ENCODE measurements at places on chromosomes 1 and 21. TPM values are rescaled to one million over a fixed set of nuclear protein-coding genes. Genes with fewer than 3 reads are reported as not detected.

ST6GALNAC5 gene
- 5.2 TPM for total RNA-seq

UCHL5 gene
- 52.4 TPM for total RNA-seq

ZNF593OS gene
- total RNA-seq = not detected

LYPD8 gene
- not detected for total RNA-seq

ATP1B1 gene
- total RNA-seq = 107 TPM

RUNX3 gene
- total RNA-seq = 0.62 TPM

TSSK3 gene
- total RNA-seq = not detected

OR2T33 gene
- total RNA-seq = not detected

ADAMTS1 gene
- total RNA-seq = 51.5 TPM

BARHL2 gene
- not detected for total RNA-seq

GJA9 gene
- not detected for total RNA-seq

DNA sequence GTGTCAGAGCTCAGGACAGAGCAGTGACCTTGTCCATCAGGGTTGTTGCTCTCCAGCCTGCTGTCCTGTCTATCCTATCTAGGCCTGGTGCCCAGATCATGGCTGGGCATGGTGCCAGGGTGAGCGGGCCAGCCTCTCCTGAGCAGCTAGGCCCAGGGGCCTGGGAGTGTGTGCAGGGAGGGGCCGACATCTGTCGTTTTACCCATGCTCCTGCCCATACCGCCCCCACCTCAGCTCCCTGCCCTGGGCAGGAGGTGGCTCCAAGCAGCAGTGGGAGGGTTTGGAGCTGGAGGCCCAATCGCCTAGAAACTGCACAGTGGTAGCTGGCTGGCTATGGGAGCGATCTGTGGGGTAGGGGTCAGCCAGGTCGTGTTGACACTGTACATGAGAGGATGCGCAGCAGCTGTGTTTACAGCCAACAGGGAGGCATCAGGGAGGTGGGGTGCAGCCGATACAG lies 6.5 kb downstream of the INSRR start:
- peak; percentile 87 for DNase-seq

- no peak for DNase-seq
Measured at GRCh38 chr1:208837242-208837641, 593.1 kb upstream of the PLXNA2 start.

- DNase-seq = no peak
Measured at GRCh38 chr1:74690909-74691308, 17.3 kb upstream of the ERICH3 start.

- DNase-seq = no peak
Measured at GRCh38 chr1:228990906-228991569, 255.8 kb downstream of the RHOU start.

DNA sequence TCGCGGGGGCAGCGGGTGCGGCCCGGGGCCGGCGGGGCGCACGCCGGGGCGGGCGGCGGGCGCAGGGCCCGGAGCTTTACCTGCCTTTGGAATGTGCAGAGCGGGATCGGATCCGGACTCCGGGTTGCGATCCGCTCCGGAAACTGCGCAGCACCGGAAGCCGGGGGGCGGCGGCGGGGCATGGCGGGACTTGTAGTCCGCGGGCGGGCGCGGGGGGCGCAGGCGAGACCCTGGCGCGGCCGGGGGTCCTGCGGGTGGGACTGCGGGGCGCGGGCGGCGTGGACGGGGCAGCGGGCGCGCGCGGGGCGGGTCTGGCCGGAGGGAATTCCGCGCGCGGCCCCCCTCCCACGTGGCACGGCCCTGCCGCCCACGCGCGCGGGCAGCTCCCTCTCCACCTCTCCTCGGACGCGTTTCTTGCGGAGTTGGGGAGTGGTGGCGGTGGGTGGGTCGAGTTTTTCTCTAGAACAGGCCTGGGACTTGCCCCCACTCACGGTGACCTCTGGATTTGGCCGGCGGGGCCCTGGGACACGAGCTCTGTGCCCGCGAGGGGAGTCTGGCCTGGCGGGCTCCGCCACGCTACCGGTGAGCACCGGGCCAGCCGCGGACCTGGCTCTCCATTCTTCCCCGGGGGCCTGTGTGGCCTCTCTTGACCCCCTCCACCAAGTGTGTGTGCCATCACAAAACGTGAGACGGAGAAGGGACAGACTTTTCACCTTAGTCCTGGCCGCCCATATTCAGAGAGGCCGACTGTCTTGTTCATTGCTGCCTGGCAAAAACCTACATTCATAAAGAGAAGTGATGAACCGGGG lies at the start of gene PRDM15:
PRDM15 (minus strand) TSS at position 155 of the 809 bp plus-strand sequence. CDS start 18,981 bp downstream, outside the sequence.
- peak; percentile 92 for DNase-seq

DNA sequence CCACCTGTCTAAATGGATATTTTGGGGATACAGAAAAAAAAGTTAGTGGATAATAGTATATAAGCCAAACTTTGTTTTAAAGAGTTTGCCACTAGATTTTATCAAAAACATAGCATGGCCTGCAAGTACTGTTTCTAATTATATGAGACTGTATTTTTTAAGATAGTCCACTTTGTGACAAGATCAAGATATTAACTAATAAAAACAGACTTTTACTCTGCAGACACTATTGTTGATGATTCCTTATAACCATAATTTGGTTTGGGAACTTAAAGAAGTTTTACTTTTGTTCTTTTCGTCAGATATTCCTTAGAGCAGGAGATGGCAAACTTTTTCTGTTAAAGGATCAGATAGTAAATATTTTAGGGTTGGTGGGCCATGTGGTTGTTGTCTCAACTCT lies 36.4 kb downstream of the SMG7 start:
- DNase-seq = no peak

DNA sequence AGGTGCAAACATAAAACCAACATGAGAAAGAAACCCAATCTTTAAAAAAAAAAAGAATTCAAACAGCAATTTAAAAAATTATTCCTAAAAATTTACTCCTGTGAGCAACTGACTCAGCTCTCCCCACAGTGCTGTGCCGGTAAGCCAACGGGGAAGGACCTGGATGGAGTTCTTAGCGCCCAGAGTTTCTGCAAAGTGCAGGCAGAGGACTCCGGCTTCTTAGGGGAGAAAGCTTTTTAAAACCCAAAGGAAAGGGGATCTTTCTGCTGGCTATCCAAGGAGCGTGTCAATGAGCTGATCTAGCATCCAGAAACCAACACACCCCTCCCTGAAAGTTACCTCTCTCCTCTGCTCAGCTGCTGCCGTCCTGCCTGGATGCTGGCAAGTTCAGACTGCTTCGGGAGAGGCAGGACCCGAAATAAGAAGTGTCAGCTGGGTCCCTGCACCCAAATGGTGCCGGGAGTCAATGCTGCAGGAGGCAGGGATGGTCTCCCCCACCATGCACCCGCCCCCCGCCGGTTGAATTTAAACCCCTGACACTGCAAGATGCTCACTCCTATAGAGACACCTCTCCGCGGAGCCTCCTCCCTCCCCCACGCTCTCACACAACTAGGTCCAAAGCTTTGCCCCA lies 32.2 kb upstream of the H6PD start:
- no peak for DNase-seq

- no peak for DNase-seq
Measured at GRCh38 chr1:52195161-52195560, 53.3 kb downstream of the ZFYVE9 start.

DNA sequence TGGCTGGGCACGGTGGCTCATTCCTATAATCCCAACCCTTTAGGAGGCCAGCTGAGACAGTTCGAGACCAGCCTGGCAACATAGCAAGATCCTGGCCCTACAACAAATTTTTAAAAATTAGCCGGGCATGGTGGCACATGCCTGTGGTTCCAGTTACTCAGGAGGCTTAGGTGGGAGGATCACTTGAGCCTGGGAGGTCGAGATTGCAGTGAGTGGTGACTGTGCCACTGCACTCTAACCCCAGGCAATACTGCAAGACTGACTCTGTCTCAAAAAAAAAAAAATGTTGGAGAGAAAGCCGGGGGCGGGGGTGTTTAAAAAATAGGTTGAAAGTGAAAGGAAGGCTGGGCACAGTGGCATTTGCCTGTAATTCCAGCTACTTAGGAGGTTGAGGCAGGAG lies 16.5 kb downstream of the CLDN19 start:
- DNase-seq = no peak

- no peak for DNase-seq
Measured at GRCh38 chr21:41917531-41917930, 36.3 kb downstream of the C2CD2 start.

DNA sequence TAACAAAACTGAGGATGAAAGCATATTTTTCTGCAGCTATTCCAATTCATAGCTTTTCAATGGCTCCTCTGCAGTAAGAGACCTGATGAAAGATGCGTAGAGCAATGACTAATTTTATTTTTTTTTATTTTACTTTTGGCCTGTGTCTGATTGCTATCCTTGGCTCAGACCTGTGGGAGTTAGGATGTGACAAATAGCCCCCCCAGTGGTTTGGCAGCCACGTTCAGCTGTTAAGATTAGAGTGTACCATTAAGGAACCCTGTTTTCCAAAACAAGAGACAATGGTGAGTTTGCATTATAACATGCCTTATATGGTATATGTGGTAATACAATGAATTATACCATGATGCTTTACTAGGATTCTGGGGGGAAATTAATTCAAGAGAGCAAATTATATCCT lies 264.7 kb downstream of the CACNA1E start:
- no peak for DNase-seq

- DNase-seq = no peak
Measured at GRCh38 chr1:151003180-151003579, 3.5 kb downstream of the MINDY1 start.

GRCh38 chr1:20867847-20868246 lies 80.7 kb upstream of the HP1BP3 start:
- DNase-seq = no peak

DNA sequence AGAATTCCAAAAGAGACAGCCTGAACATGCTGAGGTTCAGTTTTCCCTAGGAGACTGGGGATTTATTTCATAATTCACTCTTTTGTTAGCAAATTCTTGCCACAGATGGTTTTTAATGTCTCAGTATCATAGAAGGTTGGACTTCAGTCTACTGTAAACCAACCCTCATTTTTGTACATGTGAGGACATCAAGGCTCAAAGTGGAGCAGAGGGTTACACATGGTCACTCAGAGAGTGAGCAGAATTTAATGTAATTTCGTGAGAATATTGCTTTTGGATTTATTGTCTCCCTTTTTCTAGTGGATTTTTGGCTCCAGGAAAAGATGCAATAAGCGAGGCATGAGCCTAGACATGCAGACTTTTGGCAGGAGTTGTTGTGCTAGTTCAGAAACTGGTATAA lies 210.8 kb upstream of the JUN start:
- no peak for DNase-seq

- no peak for DNase-seq
Measured at GRCh38 chr1:193368302-193368701, 181.9 kb upstream of the B3GALT2 start.

DNA sequence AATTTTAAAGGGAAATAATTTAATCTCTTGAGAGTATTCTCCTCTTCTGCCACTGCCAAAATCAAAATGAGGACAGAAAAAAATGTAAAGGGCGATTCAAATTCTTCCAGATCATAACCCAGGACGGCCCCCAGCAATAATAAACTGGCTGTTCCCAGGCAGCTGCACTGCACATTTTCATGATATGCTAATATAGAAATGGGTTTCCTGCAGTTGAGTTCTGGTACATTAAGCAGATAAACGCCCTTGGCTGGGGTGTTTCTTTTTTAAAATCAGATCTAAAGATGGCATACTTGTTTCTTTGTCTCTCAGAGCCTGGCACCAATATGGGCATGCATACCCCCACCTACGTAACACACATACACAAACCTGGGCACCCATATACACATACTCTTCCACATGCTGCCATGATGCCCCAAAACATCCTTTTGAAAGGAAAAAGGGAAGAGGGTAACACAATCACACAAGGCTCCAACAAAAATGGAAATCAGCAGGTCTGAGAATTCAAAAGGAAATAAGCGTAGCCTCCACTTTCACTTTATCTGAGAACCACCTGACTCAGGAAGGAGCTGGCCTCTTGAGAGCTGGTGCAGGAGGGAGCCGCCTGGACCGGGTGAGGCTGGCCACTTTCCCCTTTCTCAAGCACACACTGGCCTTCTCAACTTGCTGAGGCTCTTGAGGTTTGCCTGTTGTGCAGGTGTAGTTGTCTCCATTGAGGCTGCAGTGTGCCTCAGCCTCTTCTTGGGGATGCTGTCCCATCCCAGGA lies 653.4 kb downstream of the KIF26B start:
- DNase-seq = no peak
